NAMALWA (cell line): ENCODE measurements at places on chromosomes 7 and 10.

GRCh38 chr10:103917302-103918052 is 507 bp downstream of the STN1 start:
- DNase-seq = peak; percentile 43

DNA sequence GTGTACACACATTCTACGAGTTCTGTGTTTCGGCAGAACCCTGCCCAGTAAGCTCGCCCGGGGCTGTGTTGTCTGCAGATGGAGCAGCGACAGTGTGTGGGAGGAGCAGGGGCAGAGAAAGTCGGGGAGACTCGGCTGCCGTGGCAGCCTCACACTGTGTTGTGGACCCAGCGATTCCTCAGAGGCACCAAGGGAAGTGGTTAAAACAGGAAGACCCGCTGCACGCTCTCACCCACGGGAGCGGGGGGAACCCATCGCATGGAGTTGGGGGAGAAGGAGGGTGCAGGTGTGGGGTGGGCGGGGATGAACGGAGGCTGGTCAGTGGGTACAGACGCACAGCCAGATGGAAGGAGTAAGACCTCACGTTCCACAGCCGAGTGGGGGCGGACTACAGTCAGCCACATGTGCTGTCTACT is 250.2 kb downstream of the ELFN1 start:
- peak; percentile 63 for DNase-seq

GRCh38 chr10:36187380-36188079 is 545.4 kb upstream of the FZD8 start:
- DNase-seq = no peak

DNA sequence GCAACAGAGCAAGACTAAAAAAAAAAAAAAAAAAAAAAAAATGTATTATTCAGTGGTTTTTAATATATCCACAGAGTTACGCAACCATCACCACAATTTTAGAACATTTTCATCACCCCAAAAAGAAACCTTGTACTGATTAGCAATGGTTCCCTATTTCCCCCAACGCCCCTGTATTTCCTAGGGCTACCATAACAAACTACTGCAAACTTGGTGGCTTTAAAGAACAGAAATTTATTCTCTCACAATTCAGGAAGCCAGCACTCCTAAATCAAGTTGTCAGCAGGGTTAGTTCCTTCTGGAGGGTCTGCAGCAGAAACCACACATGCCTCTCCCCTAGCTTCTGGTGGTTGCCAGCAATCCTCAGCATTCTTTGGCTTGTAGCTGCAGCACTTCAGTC is 5.9 kb upstream of the NUP42 start:
- DNase-seq = no peak

- DNase-seq = no peak
Observed at GRCh38 chr10:42989481-42989921, 87.4 kb upstream of the RET start.

- no peak for DNase-seq
Observed at GRCh38 chr7:25989140-25989705, 162.8 kb upstream of the NFE2L3 start.

- no peak for DNase-seq
Observed at GRCh38 chr7:101418694-101419093, 56.0 kb downstream of the COL26A1 start.

- DNase-seq = no peak
Observed at GRCh38 chr7:130823060-130823459, 89.1 kb upstream of the KLF14 start.

DNA sequence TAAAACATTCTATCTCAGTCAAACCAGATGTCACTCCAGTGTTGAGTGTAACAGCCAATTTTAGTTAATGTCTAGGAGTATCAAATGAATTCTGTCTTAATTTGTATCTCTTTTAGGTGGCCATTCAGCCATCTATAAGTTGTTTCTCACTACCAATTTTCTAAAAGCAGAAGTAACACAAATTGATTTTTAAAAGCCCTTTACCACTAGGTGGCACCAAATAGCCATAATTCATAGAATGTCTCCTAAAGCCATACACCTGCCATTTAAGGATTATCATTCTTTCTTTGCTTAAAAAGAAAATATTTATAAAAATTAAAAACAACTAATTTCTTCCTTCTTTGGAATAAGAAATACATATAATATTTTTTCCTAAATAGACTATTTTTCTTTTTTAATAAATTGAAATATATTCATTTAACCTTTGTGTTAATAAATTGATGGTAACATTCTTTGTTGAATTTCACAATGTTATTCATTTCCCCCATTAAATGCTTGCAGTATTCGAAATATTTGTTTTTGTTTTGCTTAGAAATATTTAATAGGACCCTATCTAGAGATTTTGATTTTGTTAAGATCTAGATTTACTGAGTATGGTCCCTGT is 107.8 kb upstream of the PPP1R3A start:
- DNase-seq = peak; percentile 87

GRCh38 chr7:94450044-94450697 is 55.5 kb downstream of the COL1A2 start:
- no peak for DNase-seq

DNA sequence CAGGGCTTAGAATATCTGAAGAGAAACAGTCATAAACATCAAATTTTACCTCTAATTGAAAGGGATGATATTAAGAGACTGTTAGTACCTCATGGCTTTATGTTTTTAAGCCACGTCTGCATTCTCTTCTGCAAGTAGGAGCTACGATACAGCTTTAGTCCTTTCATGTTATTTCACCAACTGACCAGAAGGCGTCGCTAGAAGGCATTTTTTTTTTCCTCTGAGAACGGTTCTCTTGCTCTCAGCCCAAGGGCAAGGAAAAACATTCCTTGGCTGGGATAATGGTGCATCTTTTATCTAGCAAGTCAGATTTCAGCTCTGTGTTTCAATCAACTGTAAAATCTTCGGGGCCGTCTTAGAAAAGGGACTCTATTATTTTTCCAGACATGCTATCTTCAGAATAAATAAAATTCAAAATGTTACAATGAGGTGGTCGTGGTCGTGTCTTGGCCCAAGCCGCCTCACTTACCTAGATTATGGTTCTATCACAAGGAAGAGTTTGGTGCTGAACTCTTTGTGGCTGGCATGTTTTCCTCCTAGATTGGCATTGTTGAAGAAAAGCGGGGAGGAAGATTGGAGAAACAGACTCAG is 41.6 kb upstream of the LYZL2 start:
- DNase-seq = peak; percentile 81

DNA sequence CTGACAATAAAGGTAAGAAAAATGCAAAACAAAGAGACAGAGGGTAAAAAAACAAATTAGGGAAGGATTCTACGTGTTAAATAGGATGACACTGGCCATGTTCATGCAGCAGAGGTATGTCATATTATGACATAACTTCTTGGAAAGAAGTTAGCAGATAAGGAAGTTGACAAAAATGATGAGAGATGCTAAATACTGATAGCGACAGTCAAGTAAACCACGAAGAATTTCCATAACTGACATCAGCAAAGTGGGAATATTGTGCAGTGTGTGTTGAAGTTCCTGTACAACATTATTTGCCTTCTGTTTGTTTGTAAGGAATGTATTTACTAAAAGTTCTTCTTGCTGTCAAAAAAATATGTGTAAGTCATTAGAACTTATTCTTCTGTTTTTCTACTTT is 29.5 kb downstream of the MDH2 start:
- DNase-seq = no peak

- DNase-seq = no peak
Observed at GRCh38 chr7:125357676-125358455, 428.2 kb upstream of the POT1 start.

DNA sequence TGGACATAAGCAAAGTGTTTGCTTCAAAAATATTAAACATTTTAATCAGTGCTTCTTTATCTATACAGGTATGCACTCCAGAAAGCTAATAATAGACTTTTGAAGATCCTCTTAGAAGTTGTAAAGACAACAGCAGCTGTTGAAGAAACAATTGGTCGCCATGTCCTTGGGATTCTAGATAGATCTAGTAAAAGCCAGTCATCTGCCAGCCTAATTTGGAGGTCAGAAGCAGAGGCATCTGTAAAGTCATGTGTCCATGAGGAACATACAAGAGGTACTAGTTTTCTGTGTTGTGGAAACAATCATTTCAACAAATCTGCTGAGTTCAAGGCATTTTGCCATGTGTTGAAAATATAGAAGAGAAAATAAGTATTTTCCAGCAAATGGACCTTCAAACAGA is 89.3 kb downstream of the CYP51A1 start:
- no peak for DNase-seq

- no peak for DNase-seq
Observed at GRCh38 chr7:117087639-117088396, 134.5 kb downstream of the ST7 start.

- DNase-seq = no peak
Observed at GRCh38 chr10:114350751-114351150, 53.6 kb downstream of the AFAP1L2 start.

- DNase-seq = no peak
Observed at GRCh38 chr10:53606981-53607380, 834.4 kb upstream of the MBL2 start.

DNA sequence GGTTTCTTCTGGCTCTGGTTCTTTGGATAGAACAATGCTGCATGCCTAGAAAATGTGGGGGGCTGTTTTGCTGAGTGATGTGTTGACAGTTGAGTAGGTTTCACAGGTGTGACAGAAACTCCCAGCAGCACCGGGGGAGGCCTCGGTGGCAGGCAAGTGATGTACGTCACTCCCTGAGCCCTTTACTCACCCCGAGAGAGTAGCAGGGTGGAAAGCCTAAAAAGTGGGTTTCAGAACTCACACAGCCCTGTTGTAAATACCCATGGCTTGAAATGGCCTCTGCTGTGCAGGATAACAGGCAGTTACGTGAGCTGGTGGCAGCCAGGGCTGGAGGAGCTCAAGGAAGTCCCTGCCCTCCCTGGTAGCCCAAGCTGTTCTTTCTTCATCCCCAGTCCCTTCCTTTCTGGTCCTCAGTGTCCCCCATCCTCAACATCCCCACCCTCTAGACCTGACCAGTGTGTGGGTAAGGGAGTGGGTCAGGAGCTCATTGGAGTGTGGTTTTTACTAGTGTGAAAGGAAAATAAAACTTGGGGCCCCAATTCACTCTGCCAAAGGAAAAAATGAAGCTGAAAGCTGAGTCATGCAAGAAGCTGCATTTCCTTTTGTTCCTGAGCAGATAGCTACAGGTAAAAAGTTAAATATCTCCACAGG is 258.1 kb downstream of the STK31 start:
- DNase-seq = no peak

DNA sequence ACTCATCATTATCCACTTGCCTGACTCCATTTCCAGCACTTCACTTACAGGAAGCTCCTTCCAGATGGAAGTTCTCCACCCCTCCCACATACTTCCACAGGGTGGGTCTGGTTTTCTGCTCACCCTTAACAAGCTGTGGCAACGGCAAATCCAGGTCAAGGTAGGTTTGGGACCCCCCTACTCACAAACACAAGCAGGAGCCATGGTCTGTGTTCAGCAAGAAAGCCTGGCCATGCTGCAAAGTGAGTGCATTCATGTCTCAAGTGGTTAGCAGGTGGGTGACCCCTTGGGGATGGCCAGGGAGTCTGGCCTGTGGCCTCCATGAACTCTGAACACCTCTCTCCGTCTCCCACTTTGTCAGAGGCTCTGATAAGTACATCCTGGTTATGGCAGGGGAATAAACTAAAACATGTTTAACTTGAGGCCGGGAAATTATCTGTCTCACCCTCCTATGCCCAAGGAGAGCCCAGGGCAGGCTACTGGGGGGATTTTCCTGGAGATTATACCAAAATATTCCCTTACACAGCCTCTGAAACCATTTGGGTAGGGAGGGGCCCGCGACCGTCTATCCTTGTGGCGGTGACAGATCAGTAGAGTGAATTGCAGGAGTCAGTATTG is 844 bp downstream of the XPNPEP1 start:
- DNase-seq = peak; percentile 20

- DNase-seq = peak; percentile 69
Observed at GRCh38 chr10:84537447-84537931, 209.1 kb downstream of the CCSER2 start.

DNA sequence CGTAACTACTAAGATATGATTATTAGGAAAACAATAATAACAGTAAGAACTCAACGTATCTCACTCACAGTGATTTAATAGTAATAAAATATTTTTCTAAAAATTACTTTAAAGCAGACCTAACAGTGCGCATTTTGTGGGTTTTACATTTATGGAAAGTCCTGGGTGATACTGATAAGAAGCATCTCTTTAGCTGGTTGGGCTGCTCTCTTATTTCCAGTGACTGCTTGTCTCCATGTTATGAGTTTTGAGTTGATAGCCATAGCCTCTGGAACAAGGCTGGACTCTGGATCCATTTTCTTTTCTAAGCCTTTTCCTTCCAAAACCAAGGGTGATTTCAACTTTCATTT is 29.5 kb upstream of the INHBA start:
- no peak for DNase-seq

DNA sequence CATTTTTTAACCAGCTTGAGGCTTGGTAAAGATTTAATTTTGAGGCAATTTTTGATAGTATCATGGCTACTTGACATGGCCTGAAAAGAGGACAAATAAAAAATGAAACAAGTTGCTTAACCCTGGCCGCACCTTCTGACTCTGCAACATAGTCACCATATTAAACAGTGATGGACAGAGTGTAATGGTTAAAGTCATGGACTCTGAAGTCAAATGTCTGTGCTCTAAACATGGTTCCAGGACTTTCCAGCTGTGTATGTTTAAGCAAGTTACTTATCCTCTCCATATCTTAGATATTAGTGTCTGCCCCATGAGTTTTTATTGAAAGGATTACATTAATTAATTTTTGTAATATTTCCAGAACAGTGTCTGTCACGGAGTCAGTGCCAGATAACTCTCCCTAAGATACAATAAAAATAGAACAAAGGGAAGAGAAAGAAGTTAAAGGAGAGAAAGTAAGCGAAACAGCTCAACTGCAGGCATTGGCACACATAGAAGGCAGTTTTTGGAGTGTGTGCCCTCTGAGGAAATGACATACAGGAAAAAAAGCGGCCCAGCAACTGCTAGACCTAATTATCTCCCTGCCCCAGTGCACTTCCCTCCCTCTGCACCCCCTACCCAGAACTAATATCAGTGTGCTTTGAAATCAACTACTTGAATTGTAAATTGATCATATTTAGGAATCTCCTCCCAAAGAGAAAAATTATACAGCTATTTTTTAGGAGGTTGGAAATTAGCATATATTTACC is 65.3 kb downstream of the MACC1 start:
- no peak for DNase-seq
